ENCODE measurements at places on chromosomes 1 and 21.

DNA sequence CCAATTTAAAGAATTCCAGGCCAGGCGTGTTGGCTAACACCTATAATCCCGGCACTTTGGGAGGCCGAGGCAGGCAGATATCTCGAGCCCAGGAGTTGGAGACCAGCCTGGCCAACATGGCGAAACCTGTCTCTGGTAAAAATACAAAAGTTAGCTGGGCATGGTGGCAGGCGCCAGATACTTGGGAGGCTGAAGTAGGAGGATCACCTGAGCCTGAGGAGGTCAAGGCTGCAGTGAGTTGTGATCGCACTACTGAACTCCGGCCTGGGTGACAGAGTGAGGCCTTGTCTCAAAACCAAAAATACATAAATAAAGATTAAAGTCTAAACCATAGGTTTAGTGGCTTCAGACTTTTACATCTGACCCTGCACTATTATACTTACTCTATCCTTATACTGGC lies 32.4 kb downstream of the BTG3 start:
- DNase-seq = no peak

GRCh38 chr1:63920154-63921117 lies 146.6 kb downstream of the ROR1 start:
- peak; percentile 91 for DNase-seq

DNA sequence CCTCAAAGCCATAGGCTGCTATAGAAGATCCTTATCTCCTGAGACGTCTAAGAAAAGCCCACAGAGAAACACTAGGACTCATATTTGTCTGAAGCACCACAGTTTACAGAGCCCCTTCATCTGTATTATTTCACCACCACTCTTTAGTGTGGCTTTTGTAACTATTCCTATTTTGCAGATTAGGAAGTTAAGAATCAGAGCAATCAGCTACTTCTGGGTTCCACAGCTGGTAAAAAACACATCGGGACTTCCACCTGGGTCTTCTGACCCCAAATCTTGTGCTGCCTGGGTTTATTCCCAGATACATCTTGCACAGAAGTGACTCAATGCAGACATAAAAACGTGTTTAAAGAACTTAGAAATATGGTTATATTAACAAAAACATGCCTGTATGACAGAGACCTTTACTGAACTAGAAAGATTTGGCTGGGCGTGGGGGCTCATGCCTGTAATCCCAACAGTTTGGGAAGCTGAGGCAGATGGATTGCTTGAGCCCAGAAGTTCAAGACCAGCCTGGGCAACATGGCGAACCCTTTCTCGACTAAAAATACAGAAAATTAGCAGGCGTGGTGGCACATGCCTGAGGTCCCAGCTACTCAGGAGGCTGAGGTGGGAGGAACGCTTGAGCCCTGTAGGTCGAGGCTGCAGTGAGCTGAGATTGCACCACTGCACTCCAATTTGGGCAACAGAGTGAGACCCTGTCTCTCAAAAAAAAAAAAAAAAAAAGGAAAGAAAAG lies 40.9 kb downstream of the ELK4 start:
- no peak for DNase-seq

- DNase-seq = peak; percentile 80
Observed at GRCh38 chr1:9413071-9413876, 120.6 kb downstream of the SPSB1 start.

GRCh38 chr1:221335161-221336101 lies 406.5 kb downstream of the DUSP10 start:
- DNase-seq = no peak

DNA sequence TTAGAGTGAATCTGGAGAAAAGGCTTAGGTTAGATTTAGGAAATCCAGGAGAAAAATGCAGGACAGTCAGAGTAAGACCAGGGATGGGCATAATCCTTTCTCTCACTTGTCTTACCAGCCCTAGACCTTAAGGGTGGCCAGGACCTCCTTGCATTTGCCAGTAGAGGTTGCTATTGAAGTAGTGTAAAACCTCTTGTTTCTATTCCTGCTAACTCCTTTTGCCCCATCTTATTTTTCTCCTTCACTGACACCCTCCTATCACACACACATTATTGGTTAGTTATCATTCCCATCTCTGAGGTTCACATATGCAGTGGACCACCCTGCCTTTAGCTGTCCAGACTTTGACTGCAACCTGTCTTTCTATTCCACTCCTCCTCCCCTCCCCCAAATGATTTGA lies 75.0 kb upstream of the MACF1 start:
- no peak for DNase-seq

DNA sequence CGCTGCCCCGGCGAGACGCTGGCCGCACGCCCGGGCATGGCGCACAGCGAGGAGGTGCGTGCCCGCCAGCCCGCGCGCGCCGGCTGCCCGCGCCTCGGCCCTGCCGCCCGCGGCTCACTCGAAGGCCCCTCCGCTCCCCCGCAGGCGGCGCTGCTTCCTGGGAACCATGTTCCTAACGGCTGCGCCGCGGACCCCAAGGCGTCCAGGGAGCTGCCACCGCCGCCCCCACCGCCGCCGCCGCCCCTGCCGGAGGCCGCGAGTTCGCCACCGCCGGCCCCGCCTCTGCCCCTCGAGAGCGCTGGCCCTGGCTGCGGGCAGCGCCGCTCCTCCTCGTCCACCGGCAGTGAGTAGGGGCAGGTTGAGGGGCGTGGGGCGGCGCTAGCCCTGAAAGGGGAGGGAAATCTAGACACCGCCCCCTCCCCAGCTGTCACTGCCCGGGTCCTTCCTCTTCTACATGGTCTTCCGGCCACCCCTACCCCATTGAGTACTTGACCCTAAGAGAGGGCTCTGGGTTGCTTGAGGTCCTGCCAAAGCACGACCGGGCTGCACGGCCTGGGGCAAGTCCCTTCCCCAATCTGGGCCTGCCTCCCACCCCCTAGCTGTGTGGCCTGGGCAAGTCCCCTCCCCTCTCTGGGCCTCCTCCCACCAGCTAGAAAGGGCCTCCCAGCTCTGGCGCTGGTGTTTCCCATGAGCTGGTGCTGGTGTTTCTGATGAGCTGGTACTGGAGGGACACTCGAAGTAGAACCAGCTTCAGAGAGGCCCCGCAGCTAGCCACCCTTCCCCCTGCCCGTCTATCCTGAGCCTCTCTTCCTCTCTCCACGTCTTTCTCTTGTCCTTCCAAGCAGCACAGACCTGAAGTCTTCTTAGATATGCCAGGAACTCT lies 17.0 kb downstream of the TNFRSF25 start:
- DNase-seq = no peak

- no peak for DNase-seq
Observed at GRCh38 chr21:45104560-45104959, 30.2 kb downstream of the ADARB1 start.

DNA sequence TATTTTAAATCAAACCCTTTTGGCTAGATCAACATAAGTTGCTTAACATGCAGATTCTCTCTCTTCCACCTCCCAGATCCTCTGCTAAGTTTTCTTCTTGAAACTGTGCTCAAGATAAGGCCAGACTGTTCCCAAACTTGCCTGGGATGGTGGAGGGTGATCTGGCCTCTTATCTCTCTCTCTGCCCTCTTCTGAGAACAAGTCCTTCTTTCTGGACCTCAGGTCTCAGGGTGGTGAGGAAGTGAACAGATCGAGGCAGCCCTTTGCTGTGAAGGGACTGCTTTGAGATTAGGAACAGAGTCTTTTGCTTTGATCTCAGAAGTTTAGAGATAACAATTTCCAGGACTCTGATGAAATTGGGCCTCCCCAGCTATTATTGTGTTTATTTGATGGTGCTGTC lies 70.7 kb downstream of the HUNK start:
- no peak for DNase-seq

- no peak for DNase-seq
Observed at GRCh38 chr1:36542024-36542961, 59.6 kb upstream of the CSF3R start.

DNA sequence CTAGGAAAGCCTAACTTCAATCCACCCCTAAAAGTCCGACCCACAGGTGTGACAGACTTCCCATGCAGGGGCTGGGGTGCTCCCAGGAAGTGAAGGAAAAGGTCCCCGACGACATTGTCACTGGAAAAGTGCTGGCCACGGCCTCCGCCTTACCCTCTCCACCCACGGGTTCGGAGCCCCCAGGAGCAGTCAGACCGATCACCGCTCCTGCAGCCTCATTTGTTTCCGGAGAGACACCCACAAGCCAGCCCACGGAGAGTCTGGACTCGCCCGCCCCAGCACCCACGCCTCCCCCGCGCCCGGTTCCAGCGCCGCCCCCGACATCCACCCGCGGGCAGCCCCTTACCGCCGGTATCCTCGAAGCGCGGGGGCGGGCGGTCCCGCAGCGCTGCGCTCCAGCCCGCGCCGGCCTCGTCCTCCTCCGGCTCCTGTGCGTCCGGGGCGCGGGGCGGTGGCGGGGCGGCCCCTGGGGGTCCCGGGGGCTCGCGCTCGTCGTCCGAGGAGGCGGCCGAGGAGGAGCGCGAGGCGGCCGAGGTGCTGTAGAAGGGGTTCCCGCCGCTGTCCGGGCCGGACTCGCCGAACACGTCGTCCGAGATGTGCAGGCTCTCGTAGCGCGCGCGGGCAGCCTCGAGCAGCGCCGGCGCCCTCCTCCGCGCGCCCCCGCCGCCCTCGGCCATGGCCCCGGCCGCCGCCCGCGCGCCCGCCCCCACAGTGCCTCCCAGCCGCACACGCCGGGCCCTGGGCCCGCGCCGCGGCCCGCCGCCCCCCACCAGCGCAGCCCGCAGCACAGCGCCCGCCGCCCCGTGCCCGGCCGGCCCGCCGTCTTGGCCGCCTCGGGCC lies 660 bp downstream of the PGBD5 start:
- no peak for DNase-seq

DNA sequence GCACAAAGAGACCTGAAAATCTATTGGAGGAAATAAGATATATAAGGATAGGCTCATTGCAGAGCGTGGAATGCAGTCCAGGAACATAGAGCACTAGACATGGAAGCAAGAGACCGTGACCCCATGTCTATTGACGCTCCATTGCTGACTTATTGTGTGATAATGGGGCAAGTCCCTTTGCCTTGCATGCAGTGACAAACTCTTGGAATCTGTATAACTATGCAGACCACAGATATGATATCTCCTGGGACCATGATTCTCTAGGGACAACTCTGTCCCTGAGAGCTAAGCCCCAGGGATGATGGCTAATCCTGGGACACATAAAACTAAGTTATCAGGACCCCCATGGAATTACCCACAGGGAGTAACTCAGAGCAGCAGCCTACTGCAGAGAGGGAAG lies 73.1 kb upstream of the PRDX6 start:
- DNase-seq = no peak

DNA sequence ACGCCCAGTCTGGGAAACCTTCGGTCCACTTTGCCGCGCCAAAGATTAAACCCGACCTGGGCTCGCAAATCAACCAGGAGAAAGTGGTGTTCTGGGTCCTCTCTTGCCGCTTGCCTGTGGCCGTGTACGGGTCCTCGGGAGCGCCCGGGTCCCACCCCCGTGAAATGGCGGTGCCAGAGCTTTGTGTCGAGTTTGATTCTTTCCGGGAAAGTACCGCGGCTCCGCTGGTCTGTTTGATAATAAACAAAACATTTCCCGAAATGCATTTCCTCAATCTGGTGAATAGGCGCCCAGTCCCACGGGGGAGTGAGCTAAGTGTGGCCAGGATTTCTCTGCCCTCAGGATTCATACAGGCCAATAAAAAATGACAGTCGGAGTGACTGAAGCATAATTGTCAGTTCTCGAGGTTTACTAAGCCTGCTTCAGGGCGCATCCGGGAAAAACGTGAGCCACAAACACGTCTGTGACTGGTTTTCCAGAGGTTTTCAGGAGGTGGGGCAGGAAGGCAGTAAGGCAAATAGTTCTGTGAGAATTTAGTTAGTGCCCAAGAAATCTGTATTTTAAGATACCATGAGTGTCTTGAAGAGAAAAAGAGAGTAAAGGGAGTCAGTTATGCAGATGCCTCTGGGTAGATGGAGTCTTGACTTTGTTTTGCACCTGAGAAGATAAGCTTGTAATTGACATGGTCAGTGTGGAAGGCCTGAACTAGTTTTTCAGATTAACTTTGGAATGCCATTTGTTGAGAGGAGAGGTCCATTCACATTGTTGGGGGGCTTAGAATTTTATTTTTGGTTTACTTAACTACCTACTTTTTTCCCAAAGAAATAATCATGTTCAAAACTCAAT lies 675 bp downstream of the IFNAR1 start:
- DNase-seq = peak; percentile 7

DNA sequence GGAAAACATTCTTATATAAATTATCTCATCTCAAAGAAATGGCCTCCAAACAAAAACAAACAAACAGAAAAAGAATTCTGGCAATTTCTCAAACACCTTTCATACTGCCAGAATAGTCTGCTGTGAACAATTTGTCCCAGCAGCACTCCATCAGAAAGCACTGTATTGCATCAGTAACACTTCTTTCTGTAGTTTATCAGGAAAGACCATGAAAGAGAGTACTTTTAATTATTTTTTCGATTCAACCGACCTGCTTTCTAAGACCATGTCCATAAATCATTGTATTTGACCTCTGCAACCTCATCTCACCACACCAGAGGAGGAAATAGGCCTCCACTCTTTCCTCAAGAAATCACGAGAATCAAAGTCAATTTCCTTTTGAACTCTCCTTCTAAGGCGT lies 1579.9 kb downstream of the MRPL39 start:
- DNase-seq = no peak

- no peak for DNase-seq
Observed at GRCh38 chr21:35050348-35051286, 1.5 kb upstream of the RUNX1 start.

DNA sequence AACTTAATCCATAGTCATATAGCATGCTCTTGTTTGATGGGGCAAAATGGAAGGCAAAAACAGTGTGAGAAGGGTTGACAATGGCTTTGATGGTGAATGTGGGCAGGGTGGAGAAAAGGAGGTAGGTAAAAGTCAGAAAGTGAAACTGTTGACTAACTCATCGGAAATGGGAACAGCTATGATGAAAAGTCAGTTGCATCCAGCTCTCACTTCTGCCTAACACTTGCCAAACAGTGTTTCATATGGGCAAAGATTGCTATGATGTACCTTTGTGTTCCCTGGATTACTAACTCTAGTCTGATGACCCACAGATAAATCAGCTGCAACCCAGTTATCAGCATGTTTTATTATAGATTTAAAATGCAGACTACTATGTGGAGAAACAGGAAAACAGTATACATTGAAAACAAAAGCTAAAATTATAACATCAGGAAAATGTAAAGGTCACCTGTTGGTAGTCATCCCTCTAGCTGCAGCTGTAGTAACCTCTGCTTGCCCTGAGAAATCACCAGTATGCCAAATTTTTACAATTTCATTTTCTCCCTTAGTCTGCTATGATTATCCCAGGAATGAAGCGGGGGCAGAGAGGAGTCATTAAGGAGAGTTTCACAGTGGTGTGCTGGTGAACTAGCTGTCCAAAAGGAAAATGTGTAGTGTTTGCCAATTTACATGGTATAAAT lies 11.7 kb downstream of the TNFSF18 start:
- no peak for DNase-seq

Measured in retinal pigment epithelial cell (primary cell).